ENCODE measurements at places on chromosomes 3 and 15.

GRCh38 chr3:152454076-152454875 lies 185.5 kb downstream of the MBNL1 start:
- DNase-seq, result no peak

DNA sequence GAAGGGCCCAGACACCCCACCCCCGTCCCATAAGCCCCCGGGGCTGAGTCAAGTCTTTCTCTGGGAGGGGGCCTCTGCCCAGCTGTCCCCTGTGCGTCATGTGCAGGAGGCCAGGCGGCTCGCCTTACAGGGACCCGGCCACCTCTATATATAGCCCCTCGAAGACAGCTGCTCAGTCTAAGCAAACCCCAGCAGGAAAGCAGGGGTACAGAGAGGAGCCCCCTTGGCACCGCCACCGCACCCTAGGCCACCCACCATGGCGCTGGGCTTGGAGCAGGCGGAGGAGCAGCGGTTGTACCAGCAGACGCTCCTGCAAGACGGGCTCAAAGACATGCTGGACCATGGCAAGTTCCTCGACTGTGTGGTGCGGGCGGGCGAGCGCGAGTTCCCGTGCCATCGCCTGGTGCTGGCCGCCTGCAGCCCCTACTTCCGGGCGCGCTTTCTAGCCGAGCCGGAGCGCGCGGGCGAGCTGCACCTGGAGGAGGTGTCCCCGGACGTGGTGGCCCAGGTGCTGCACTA lies at the start of gene KLHL40:
Gene KLHL40 (plus strand): TSS at position 175 of the 519 bp plus-strand sequence. CDS start 82 bp downstream, at position 257.
- DNase-seq, result no peak

- peak; percentile 35 for DNase-seq
Observed at GRCh38 chr3:186849374-186849975, 7.0 kb downstream of the ADIPOQ start.

DNA sequence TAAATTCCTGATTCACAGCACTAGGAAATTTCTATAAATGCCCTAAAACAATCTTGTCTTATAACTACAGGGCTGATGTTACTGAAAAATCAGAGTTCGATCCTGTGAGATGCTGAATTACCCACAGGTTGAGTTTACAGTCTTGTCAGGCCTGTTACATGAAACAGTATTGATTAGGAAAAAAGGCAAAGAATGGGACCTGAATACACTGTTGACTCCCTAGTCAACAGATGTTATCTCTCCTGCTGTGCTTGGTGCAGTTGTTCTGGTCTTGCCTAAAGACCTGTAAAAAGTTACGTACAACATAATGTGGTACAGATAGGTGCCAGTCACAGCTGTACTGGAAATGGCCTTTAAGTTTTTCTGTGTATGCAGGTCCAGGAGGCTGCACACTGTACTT lies 91.4 kb upstream of the ASB14 start:
- DNase-seq, result no peak

- DNase-seq, result no peak
Observed at GRCh38 chr3:157075693-157076420, 84.1 kb downstream of the CCNL1 start.

DNA sequence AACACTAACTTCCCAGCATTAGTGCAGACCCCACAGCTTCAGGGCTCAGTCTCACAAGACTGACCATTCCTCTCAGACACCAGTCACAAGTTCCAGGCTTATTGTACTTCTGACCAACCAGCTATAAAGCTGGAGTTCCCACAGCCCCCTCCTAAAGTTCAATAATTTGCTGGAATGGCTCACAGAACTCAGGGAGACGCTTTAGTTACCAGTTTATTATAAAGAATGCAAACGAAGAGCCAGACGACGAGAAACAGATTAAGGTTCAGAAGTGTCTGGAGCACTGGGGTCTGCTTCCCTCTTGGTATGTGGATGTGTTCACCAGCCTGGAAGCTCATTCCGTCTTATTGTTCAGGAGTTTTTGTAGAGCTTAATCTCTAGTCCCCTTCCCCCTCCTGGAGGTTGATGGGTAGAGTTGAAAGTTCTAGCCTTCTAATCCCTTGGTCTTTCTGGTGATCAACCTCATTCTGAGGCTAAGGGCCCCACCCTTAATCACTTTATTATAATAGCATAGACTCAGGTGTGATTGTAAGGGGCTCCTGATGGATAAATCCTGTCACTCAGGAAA lies 4.8 kb upstream of the CSRNP1 start:
- no peak for DNase-seq

- DNase-seq, result no peak
Observed at GRCh38 chr3:134294302-134295280, 43.9 kb upstream of the RYK start.

DNA sequence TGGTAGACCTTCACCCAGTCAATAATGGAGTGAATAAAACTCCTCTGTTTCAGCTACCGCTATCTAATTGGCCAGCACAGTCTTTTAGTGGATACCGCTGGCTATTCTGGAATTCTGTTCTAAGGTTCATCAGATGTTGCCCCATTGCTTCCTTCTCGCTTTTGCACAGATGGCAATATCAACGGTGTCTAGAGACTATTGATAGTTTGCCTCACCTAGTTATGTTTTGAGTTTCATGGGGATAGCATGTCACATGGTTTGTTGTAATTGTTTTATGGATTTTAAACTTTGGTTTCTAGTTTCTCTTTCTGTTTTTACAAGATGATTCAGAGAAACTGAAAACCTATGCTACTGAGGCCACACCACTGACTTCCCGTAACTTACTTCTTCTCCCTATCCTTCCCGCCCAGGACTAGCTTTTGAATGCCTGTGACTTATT lies 2.0 kb downstream of the XRN1 start:
- peak; percentile 59 for DNase-seq

GRCh38 chr3:85193565-85193964 lies 234.8 kb downstream of the CADM2 start:
- DNase-seq, result no peak

GRCh38 chr3:145087038-145087437 lies 1073.9 kb downstream of the PLOD2 start:
- DNase-seq, result no peak

DNA sequence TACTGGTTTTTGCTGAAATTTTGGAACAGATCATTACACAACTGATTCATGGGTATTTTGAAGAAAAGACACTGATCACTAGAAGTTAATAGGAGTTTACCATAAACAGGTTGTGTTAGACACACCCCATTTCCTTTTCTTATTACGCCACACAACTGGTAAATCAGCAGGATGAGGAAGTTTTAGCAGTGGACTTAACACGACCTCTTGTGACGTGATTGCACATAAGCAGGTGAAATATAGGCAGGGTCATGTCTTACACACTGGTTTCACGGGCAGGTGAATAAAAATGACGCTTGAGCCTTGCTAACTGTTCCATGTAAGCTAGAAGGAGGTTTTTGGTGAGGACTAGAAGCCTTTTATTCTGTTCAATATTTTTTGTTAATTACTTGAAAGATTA lies 27.1 kb upstream of the TPRG1 start:
- DNase-seq, result peak; percentile 12

DNA sequence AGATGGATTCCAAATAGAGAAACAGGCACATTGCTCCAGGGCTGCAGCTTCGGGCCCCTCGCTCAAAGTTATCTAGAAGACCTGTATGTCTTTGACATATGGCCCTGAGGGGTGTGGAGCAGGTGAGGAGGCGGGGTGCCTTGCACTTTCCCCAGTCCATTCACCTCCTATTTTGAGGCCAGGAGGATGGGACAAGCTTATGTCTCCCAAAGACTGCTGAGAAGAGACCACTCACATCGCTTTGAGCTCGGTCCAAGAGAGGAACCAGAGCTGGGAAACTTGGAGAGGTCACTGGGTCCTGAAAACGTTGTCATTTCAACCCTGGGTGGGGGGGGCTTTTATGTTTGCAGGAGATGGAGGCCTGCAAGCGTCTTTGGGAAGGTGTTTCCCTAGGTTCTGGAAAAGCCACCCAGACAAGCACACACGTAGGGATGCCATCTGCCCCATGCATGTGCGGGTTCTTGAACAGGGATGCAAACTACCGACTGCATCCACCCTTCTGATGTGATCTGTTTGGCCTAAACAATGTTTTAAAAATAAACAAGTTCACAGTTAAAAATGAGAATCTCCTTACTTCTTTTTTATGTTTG lies 33.7 kb upstream of the SYNM start:
- DNase-seq, result no peak

GRCh38 chr3:14317057-14317553 lies 85.3 kb upstream of the SLC6A6 start:
- no peak for DNase-seq

- DNase-seq, result no peak
Observed at GRCh38 chr3:55431041-55431440, 56.1 kb downstream of the WNT5A start.

GRCh38 chr3:21238661-21239060 lies 512.3 kb downstream of the ZNF385D start:
- no peak for DNase-seq

GRCh38 chr3:186451371-186451770 lies 89.3 kb upstream of the DGKG start:
- peak; percentile 49 for DNase-seq

- no peak for DNase-seq
Observed at GRCh38 chr15:51687565-51687964, 6.3 kb downstream of the SCG3 start.

DNA sequence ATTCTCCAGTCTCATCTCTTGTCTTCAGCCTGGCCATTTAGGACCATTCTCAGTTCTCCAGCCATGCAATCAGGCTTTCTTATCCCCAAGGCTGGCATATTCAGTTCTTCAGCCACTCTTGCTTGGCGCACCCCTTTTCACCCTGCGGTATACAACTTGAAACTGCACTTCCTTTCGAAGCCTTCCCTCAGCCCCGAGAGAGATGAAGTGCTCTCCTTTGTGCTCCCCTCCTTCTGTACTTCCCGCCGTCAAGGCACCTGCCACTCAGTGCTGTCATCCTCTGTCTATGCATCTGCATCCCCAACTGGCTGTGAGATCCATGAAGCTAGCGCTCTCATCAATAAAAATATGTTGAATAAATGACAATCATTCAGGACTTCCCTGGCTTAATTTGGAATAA lies 45.7 kb downstream of the MORC1 start:
- no peak for DNase-seq

GRCh38 chr15:71627188-71627587 lies 183.2 kb upstream of the NR2E3 start:
- DNase-seq, result peak; percentile 6

- peak; percentile 25 for DNase-seq
Observed at GRCh38 chr3:169660709-169661360, 2.7 kb downstream of the MECOM start.

GRCh38 chr3:188658606-188659005 lies 504.6 kb downstream of the LPP start:
- no peak for DNase-seq

- peak; percentile 47 for DNase-seq
Observed at GRCh38 chr3:43726521-43726920, 35.8 kb downstream of the ABHD5 start.

DNA sequence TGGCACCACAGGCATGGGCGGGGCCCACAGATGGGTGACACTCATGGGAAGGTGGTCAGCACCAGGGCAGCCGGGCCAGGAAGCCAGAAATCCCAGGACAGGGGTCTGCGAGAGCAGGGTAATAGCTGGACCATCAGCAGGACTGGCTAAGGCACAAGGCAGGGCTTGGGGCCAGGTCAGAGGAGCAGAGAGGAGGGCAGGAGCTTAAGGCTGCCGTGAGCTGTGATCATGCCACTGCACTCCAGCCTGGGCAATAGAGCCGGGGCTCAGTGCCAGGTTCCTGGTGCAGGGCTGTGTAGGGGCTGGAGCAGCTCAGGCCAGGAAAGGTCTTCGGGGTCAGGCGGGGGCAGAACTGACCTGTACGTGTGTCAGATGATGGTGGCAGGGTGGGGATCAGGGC lies 64.2 kb upstream of the LINGO1 start:
- DNase-seq, result no peak

DNA sequence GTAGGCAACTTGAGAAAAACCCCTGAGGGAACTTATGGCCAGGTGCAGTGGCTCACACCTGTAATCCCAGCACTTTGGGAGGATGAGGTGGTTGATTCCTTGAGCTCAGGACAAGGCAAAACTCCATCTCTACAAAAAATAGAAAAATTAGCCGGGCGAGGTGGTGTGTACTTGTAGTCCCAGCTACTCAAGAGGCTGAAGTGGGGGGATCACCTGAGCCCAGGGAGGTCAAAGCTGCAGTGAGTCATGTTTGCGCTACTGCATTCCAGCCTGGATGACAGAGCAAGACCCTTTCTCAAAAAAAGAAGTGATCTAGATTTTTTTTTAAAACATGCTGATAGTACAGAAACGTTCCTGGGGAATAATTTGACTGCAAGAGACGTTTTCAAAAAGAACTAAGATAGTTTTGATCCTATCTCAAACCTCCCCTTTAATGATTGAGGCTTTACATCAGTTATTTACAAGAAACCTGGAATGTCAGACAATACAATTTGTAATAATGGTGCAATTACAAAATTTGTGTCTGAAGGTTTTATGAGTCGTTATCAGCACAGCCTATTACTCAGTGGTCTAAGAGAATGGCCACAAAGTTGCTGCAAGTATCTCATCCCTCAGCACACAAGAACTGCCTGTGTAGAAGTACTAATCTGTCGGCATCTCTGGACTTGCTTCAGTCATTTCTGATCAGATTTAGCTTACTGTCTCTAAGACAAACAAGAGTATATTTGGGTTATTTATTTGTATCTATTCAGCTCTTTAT lies 32.2 kb upstream of the KLHL25 start:
- DNase-seq, result no peak

- peak; percentile 28 for DNase-seq
Observed at GRCh38 chr3:50588759-50589433, 19.6 kb downstream of the HEMK1 start.

DNA sequence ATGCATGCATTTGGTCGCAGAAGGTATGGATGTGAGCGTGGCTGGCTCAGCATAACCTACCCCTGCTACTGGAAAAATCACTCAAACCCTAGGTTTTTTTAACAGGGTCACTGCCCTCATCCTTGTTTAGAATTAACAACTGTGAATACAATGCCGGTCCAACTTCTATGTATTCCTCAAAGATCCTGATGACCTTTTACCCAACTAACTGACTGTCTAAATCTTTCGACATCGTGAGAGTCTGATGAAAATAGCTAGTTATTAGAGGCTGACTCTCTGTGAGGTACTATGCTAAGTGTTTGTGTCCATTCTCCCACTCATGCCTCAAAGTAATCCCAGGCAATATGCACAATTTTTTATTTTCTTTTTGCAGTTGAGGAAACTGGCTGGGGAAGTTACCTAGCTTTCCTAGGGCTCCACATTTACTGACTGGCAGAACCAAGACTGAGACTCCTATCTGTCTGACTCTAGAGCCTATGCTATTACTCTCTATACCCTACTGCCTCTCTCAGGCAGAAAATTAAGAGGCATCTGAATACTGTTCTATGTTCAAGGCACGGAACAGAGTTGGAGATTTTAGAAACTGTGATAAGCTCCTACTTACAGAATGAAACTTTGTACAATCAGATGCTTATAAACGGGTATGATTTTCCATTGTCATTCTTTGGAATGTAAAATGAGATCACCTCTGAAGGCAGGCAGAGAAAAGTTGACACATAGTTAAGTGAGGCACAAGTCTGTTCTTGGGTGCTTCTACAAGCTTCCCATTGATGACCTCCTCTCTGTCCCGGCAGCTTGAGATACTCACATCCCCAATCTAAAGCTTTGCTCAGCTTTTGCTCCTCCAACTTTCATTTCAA lies 56.4 kb downstream of the FILIP1L start:
- DNase-seq, result peak; percentile 32

- peak; percentile 58 for DNase-seq
Observed at GRCh38 chr3:126996905-126997304, 14.0 kb downstream of the PLXNA1 start.

- DNase-seq, result no peak
Observed at GRCh38 chr15:93319121-93319814, 230.3 kb upstream of the RGMA start.

GRCh38 chr3:23861689-23862088 lies 55.1 kb downstream of the NKIRAS1 start:
- no peak for DNase-seq

Measured in EH (cell line).